ENCODE measurements at places on chromosomes 2 and 18.

DNA sequence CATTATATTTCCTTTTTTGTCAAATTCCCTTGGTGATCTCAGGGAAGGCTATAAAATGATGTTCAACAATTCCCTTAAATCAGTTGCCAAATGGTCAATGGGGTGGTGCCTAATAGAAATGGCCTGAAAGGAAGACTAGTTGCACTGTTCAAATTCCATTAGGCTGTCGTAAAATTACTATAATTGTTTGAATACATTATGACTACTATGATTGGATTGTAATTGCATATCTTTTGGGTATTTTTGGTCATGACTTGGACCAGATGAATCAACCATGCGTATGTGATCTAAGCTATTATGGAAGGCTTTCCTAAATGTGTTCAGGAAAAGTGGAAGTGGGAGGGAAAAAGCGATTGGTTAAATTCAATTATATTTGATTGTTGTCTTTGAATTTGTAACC lies 41.3 kb upstream of the KCNE4 start:
- peak; percentile 94 for DNase-seq

- DNase-seq: no peak
Measured at GRCh38 chr2:197324801-197325200, 14.2 kb upstream of the ANKRD44 start.

GRCh38 chr2:176533505-176534193 lies 264.4 kb downstream of the MTX2 start:
- no peak for DNase-seq

DNA sequence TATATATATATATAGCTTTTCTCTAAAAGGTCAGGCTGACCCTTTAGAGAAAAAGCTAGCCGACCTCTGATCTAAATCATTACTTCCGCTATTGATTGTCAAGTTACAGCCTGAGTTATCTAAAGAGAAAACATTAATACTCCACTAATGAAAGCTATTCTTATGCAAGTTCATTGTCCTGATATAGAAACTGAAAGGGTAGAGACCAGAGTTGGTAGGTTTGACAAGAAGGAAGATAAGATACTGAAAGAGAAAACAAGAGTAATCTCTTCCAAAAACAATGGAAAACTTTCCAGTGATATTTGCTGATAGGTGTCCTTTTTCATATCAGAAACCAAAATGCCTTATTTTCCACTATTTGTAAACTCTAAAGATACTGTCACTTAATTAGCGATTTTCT lies 62.8 kb upstream of the SLC39A10 start:
- DNase-seq: no peak

GRCh38 chr18:13726972-13727331 lies 479 bp downstream of the RNMT start:
- DNase-seq: no peak

DNA sequence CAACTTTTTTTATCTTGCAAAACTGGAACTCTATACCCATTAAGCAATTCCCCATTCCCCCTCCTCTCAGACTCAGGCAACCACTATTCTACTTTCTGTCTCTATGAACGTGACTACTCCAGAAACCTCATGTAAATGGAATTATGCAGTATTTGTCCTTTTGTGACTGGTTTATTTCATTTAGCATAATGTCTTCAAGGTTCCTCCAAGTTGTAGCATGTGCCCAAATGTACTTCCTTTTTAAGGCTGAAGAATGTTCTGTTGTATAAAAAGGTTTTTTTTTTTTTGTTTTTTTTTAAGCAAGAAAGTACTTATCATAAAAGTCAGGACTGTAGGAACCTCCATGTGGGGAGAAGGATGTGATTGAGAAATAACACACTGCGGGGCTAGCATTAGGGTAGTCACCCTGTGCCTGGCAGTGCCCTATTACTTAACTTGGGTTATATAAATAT lies 262.9 kb upstream of the FBXO11 start:
- DNase-seq: peak; percentile 26

DNA sequence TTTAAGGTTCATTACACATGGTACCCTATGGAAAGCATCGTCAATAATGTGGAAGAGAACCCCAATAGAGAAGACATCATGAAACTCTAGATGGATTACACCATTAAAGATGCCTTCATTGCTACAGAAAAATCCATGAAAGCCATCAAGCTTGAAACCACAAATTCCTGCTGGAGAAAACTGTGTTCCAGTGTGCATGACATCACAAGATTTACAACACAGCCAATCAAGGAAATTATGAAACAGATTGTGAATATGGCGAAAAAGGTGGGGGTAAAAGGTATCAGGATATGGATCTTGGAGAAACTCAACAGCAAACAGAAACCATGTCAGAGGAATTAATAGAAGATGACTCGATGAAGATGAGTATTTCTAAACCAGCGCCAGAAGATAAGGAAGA lies 200.0 kb downstream of the SLC4A10 start:
- DNase-seq: no peak

GRCh38 chr2:85551698-85552678 lies 9.3 kb downstream of the GGCX start:
- DNase-seq: no peak

DNA sequence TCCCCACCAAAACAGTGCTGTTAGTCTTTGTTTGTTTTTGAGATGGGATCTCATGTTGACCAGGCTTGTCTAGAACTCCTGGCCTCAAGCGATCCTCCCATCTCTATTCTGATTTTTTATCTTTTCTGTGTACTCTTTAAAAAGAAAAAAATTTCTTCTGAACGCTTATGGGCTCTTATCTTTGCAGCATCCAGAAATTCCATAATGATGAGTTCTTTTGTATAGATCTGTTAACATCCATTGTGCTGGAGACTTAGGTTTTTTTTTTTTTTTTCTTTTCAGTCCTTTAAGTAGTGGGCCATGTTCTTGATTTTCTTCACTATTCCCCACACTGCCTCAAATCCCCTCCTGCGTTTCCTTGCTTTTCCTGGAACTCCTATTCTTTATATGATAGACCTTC lies 31.0 kb downstream of the RBBP8 start:
- DNase-seq: no peak

DNA sequence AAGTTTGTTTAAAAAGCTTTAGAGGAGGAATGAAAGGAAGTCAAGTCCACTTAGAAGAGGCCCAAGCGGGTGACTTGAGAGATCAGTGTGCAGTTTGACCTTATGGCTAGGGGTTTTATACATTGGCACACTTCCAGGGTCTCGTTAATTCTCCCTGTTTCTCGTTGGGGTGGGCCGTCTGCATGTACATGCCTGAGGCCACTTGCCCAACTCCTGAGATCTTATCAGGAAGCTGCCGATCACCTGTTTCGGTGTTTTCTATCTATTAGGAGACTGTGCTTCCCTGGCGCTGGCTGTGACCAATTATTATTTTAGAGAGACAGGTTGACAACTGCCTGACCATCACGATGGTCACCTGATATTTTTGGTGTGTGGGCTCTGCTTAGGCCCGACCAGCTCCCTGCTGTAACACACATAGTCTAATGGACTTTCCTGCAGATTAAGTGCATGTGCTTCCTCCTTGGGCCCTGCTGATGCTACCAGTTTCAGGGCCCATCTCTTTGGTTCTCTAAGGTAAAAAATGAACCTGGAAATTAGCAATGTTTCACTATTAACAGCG lies 31.0 kb upstream of the MSH6 start:
- DNase-seq: no peak

- DNase-seq: no peak
Measured at GRCh38 chr2:24409700-24410556, 49.6 kb upstream of the ITSN2 start.

DNA sequence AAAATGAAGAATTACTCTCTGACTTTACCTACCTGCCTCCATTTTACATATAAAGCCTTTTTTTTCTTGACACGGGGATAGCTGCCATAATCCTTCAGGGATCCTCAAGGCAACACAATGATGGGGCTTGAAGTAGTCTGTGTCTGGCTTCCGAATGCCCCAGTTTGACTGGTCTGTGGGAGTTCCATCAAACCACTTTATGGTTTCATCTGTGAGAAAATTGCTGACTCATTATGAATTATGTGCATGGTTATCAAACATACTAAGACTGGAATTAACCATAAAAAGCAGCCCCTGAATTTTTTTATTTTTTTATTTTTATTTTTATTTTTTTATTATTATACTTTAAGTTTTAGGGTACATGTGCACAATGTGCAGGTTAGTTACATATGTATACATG lies 117.5 kb downstream of the PLA2R1 start:
- DNase-seq: no peak

- DNase-seq: no peak
Measured at GRCh38 chr2:80153151-80153550, 151.4 kb downstream of the LRRTM1 start.

DNA sequence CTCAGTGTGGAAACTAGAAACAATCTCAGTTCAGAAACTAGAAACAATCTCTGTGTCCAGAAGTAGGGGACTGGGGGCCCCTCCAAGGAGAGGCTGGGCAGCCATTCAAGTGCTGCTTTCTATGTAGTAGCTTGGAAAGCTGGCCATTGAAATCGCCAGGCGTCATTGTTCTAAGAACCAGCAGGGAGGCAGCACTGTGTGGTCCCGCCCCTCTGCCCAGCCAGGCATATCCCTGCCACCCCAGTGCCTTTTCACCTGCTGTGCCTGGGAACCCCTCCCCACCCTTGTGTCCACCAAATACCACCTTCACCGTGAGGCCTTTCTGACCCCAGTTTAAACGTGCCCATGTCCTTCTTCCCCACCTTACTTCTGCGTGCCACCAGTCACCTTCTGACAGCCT lies 221.6 kb downstream of the GBX2 start:
- no peak for DNase-seq

GRCh38 chr18:10247021-10247741 lies 207.3 kb upstream of the APCDD1 start:
- no peak for DNase-seq

DNA sequence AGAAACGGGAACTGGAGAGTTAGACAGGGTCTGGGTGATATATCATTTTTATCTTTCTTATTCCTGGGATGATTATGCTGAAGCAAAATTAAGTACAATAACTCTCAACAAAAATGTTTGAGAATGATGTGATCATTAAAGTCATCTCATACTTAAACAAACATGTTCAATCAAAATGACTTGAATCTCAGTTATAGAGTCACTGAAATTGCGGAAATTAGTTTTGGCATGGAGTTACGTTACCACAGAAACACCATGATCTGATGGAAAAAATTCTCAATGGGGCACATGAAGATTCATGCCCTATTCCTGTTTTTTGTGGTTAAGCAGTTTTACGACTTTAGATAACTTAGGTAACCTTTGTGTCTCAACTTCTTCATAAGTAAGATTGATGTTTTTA lies 757.7 kb downstream of the EPHA4 start:
- DNase-seq: no peak

DNA sequence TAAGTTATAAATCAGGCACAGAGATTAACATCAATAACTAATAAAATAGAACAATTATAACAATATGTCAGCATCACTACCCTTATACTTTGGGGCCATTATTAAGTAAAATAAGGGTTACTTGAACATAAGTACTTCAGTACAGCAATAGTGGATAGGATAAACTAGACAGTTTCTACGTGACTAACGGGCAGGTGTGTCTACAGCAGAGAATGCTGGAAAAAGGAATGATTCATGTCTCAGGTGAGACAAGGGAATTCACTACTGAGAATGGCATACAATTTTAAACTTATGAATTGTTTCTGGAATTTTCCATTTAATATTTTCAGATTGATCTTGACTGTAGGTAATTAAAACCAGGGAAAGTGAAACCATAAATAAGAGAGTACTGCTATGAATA lies 5.5 kb downstream of the WDR75 start:
- DNase-seq: no peak

- DNase-seq: no peak
Measured at GRCh38 chr2:182004945-182005520, 19.4 kb downstream of the PPP1R1C start.

DNA sequence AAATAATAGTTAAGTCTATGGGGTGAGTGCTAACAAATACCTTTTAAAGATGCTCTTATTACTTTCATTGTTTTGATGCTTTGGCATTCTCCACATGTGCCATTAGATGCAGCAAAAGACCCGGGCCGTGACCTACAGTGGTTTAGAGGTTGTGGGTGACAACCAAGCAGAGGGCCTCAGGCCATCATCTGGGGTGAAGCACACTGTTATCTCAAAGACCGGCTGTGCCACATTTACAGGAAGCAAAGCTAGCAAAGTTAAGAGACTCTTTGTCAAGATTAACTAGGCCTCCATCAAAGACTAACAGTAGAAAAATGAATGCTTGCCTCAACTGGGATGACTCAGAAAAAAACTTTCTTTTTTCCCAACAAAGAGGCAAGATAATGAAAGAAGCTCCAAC lies 695.3 kb downstream of the SATB2 start:
- DNase-seq: no peak

DNA sequence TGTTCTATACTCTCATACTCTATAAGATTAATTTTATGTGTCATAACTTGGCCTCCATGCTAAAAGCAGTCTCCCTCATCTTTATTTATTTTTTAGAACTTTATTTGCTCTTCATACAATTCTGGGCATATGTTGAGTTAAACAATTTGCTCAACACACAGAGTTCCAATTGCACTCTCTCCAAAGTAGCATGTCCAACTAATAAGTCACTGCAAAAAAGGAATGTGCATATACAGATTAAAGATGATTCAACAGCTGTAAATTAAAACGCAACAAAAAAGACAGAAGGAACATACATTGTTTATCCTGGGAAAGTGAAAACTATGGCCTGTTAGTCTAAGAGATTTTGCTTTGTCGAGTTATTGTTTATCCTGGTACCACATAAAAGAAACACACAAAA lies 277.7 kb upstream of the ACVR2A start:
- DNase-seq: no peak

DNA sequence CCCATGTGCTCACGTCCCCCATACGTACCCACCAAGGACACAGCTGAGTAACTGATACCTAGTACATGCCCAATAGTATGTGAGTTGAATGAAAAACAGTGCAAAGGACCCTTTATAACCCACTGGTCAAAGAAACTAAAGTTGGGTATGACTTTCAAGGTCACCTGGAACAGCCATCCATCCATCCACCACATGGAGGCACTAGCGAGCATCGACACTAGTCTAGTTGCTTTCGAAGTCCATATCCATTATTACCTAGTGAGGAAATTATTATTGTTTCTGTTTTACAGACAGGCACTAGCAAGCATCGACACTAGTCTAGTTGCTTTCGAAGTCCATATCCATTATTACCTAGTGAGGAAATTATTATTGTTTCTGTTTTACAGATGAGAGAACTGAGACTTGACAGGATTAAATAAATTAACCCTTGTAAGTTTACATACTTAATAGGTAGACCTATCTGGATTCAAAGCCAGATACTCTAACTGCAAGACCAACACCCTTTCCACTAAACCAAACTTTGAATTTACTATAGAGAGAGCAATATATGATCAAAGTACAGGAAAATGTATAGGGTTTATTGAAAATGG lies 233.7 kb downstream of the METTL4 start:
- no peak for DNase-seq

GRCh38 chr2:8848328-8849100 lies 11.1 kb upstream of the KIDINS220 start:
- DNase-seq: no peak

GRCh38 chr2:44470151-44470550 lies 108.4 kb downstream of the CAMKMT start:
- no peak for DNase-seq

GRCh38 chr18:59155153-59155552 lies 15.5 kb downstream of the SEC11C start:
- peak; percentile 82 for DNase-seq
